Esophagus squamous epithelium (tissue), 5 donors: ENCODE measurements at places on chromosomes 7 and 10. TPM values are rescaled to one million over a fixed set of nuclear protein-coding genes. Genes with fewer than 3 reads are reported as not detected.

Gene ARHGEF5
- 29.2 TPM for total RNA-seq

Gene PODXL
- 6.4 TPM for total RNA-seq

Gene LIPJ
- not detected for total RNA-seq

Gene ZNF503
- total RNA-seq: 14.3 TPM

Gene TRPV5
- not detected for total RNA-seq

Gene SLC13A1
- not detected for total RNA-seq

DNA sequence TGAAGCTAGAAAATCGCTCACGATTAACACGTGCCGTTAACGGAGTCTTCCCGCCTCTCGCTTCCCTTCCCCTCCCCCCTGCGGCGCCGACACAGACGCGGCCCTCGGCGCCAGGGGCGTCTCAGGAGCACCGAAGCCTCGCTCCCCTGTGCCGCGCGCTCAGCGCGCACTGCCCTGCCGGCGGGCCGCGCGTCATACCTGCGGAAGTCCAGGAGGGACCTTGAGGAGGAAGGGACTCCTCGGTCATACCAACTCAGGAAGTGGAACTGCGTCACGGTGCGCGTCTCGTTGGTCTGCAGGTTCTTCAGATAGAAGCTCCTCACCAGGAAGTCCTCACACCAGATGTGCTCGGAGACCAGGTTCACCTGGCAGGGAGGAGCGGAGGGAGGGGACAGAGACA lies 239.6 kb downstream of the DNAJB6 start:
- H3K36me3 ChIP-seq: no peaks in the 10 kb centered on the region
- H3K27me3 ChIP-seq: no peaks in the 10 kb centered on the region
- no peak overlapping the region for H3K27ac ChIP-seq
- DNase-seq: no peak
- no peaks in the 10 kb centered on the region for H3K4me1 ChIP-seq
- H3K4me3 ChIP-seq: peak overlapping the region; percentile 24

DNA sequence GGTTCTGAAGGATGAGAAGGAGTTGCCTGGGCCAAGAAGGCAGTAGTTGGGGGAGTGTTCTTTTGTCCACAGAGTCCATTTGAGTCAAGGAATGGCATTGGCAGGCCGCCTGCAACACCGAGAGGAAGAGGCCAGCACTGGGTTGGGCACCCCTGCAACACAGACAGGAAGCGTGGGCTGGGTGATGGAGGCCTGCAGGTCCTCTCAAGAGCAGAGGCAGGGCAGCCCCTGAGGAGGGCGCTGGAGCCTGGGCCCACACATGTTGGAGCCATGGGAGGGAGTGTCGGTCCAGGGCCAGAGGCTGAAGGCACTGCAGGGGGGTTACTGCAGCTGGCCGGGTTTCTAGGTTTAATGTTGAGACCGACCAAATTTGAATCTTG lies 137.3 kb downstream of the PTPN20 start:
- H3K27ac ChIP-seq: no peak overlapping the region
- no peaks in the 10 kb centered on the region for H3K27me3 ChIP-seq
- DNase-seq: no peak
- peaks cover 8% of the 10 kb centered on the region for H3K4me1 ChIP-seq
- no peak overlapping the region for H3K4me3 ChIP-seq

DNA sequence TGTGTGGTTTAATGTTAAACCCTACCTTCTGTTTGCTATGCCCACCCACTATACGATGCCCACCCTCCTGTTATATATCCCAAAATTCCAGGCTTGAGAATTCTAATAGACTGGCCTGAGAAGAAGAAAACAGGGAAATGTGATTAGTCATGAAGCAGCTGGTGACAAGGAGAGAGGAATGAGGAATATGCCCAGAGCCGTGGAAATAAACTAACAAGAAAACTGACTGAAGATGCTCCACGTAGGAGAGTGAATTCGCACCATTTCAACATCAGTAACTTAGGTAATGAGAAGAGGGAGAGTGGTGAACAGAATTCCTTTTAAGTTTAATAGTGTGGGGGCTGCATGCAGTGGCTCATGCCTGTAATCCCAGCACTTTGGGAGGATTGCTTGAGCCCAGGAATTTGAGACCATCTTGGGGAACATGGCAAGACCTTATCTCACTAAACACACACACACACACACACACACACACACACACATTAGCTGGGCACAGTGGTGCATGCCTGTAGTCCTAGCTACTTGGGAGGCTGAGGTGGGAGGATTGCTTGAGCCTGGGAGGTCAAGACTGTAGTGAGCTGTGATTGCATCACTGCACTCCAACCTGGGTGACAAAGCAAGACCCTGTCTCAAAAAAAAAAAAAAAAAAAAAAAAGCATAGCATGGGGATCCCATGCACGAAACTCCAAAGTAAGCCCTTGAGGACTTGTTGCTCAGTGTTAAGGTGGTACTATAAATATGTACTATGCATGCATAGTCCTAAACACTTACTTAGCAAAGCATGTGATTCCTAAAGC lies 16.1 kb upstream of the SYPL1 start:
- no peaks in the 10 kb centered on the region for H3K36me3 ChIP-seq
- H3K4me1 ChIP-seq: peaks cover 7% of the 10 kb centered on the region
- no peak overlapping the region for H3K4me3 ChIP-seq
- H3K27ac ChIP-seq: no peak overlapping the region

- no peaks in the 10 kb centered on the region for H3K27me3 ChIP-seq
- no peak overlapping the region for H3K4me3 ChIP-seq
- H3K4me1 ChIP-seq: peaks cover 3% of the 10 kb centered on the region
- no peak for DNase-seq
- H3K27ac ChIP-seq: no peak overlapping the region
Measured at GRCh38 chr7:137755846-137756651, 90.7 kb downstream of the DGKI start.

DNA sequence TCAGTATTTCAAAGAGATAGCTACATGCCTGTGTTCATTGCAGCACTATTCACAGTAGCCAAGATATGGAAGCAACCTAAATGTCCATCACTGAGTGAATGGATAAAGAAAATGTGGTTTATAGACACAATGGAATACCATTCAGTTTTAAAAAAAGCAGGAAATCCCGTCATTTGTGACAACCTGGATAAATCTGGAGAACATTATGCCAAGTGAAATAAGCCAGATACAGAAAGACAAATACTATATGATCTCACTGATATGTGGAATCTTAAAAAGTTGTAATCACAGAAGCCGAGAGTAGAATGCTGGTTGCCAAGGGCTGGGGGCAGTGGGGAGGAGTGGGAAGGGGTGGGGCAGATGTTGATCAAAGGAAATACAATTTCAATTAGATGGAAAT lies 235.8 kb upstream of the IGFBP3 start:
- no peak overlapping the region for H3K27ac ChIP-seq
- DNase-seq: no peak
- no peaks in the 10 kb centered on the region for H3K4me1 ChIP-seq
- H3K4me3 ChIP-seq: no peak overlapping the region
- H3K27me3 ChIP-seq: no peaks in the 10 kb centered on the region
- no peaks in the 10 kb centered on the region for H3K36me3 ChIP-seq

DNA sequence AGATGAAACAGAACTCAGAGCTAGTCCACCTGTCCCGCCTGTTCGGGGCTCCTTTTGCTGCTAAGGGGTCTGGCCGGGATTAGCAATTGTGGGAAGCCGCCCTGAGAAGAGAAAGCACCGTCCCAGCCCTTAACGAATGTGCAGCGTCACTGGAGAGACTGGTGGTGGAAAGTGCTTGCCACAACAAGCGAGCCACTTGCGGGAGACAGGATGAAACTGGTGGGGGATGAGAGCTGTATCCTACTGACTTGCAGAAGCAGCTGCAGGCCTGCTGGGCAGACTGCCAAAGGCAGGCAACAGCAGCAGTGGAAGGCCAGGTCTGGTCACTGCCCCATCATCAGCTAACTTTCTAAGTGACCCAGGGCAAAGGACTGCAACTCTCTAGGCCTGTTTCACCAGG lies 95.4 kb downstream of the FAM53B start:
- DNase-seq: peak; percentile 30
- peaks cover 94% of the 10 kb centered on the region for H3K4me1 ChIP-seq
- no peaks in the 10 kb centered on the region for H3K27me3 ChIP-seq
- H3K27ac ChIP-seq: peak overlapping the region; percentile 84
- no peak overlapping the region for H3K4me3 ChIP-seq

DNA sequence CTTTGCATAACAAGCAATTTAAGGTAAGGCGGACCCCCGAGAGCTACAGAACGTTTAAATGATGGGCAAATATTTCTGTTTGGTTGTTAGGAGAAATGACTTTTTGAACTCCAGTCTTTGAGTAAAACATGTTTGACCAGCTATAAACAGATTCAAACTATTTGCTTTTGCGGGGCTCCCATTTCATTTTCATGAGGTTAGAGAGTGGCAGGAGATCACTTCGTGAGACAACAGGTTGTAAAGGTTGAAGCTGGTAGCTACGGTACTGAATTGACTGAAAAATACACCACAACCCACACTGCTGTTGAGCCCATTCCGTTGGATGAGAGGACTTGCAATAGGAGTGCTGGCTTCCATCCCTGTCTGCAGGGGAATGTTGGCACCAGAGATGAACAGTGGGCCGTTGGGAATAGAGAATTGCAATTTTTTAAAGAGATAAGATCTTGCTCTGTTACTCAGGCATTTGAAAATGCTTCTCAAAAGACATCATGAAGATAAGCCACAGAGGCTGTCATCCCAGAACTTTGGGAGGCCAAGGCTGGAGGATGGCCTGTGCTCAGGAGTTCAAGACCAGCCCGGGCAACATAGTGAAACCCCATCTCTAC lies 65.7 kb upstream of the CARD11 start:
- H3K27me3 ChIP-seq: no peaks in the 10 kb centered on the region
- no peak for DNase-seq
- no peaks in the 10 kb centered on the region for H3K36me3 ChIP-seq
- no peaks in the 10 kb centered on the region for H3K4me1 ChIP-seq

GRCh38 chr10:103834436-103835095 lies 20.8 kb downstream of the SH3PXD2A start:
- H3K4me3 ChIP-seq: no peak overlapping the region
- no peaks in the 10 kb centered on the region for H3K36me3 ChIP-seq
- DNase-seq: no peak

DNA sequence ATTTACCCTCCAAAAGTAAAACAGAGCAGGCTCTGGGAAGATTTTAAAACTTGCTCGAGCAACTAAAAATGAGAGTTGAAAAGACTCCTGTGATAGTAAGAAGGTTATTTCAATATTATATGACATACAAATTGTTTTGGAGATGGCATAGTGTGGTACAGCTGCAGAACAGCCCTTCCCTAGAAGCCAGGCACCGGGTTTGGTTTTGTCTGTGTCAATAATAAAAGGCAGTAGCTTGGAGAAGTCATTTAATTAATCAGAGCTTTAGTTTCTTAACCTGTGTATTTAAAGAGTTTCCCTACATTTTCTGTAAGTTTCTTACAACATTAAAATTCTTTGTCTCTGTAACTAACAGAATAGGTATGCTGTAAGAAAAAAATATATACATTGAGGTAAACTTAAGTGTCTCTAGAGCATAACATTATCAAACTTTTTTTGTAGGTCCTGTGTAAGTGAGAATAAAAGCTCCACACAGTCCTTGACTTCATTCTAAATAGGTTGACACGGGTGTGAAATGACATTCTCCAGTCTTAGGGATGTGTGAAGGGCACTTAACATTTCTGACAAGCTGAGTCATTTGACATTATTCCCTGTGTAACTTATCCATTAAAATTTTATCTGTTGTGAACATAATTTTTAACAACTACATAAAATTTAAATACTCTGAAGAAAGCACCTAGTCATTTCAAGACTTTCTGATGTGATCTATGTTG lies 425.0 kb upstream of the ETV1 start:
- H3K4me1 ChIP-seq: no peaks in the 10 kb centered on the region
- H3K4me3 ChIP-seq: no peak overlapping the region
- H3K27me3 ChIP-seq: no peaks in the 10 kb centered on the region
- no peaks in the 10 kb centered on the region for H3K36me3 ChIP-seq
- H3K27ac ChIP-seq: no peak overlapping the region
